CD4-positive, alpha-beta T cell treated with Interleukin-15 for 1 hour (primary cell): ENCODE measurements at places on chromosomes 6 and 20.

- DNase-seq: no peak
Measured at GRCh38 chr6:149896491-149896890, 1.4 kb downstream of the RAET1E start.

DNA sequence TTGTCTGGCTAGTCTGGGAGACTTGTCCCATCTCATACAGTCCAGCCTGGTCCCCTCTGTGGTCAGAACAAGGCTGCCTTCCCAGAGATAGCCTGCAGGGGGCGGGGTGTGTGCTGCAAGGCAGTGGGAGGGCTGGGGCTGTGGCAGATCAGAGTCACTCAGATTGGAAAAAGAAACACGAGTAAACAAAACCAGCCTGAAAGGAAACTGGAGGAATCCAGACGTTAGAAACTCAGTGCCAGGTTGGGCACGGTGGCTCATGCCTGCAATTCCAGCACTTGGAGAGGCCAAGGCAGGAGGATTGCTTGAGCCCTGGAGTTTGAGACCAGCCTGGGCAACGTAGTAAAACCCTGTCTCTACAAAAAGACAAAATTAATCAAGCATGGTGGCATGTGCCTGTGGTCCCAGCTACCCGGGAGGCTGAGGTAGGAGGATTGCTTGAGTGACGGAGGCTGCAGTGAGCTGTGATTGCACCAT, 20.2 kb downstream of the LEMD2 start:
- peak; percentile 66 for DNase-seq

DNA sequence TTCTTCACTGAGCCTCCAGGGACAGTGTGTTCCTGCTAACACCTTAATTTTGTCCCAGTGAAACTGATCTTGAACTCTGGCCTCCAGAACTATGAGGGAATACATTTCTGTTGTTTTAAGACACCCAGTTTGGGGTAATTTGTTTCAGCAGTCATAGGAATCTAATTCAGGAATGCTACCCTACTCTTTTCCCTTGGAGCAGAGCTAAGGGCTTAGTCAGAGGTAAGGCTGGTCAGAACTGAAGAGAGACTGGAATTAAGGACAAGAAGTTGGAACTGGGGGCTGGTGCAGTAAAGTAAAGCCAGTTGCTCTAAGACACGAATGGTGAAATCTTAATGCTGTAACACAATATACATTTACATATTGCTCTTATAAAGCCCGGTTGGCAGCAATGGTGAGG, 809.7 kb downstream of the MAFB start:
- DNase-seq: no peak

DNA sequence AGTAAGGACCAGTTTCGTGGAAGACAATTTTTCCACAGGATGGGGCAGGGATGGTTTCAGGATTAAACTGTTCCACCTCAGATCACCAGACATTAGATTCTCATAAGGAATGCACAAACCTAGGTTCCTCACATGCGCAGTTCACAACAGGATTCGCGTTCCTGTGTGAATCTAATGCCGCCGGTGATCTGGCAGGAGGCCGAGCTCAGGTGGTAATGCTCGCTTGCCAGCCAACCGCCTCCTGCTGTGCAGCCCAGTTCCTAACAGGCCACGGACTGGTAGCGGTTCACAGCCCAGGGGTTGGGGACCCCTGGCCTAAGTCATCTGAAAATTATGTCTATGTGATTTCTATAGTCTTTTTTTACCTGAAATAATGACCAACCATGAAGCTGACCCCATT, 217.5 kb downstream of the TMEM200A start:
- DNase-seq: no peak

GRCh38 chr20:14790190-14790589, 452.8 kb upstream of the FLRT3 start:
- DNase-seq: no peak

GRCh38 chr6:134519465-134519864, 201.6 kb upstream of the SGK1 start:
- DNase-seq: peak; percentile 59

DNA sequence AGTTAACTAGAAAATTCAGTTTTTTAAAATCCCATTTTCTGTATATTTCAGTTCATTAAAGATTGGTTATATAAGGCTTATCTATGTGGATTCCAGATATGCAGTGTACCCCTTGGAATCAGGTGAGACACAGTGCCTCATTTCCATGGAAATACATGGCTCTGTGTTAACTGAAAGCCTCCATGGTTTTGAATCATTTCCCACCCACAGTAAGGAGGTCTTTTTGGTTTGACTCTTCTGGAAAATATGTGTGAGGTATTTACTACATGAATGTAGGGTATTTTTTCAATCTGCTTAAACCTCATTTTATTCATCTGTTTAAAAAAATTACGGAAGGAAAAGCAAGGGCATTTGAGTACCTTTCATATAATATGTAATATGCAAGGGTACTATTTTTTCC, 25.5 kb downstream of the RNF144B start:
- no peak for DNase-seq

GRCh38 chr20:62051144-62051543, 14.5 kb downstream of the TAF4 start:
- DNase-seq: no peak

GRCh38 chr6:15247500-15248450, 1.9 kb downstream of the JARID2 start:
- DNase-seq: no peak

GRCh38 chr6:33278392-33278741, 1.4 kb downstream of the B3GALT4 start:
- no peak for DNase-seq

DNA sequence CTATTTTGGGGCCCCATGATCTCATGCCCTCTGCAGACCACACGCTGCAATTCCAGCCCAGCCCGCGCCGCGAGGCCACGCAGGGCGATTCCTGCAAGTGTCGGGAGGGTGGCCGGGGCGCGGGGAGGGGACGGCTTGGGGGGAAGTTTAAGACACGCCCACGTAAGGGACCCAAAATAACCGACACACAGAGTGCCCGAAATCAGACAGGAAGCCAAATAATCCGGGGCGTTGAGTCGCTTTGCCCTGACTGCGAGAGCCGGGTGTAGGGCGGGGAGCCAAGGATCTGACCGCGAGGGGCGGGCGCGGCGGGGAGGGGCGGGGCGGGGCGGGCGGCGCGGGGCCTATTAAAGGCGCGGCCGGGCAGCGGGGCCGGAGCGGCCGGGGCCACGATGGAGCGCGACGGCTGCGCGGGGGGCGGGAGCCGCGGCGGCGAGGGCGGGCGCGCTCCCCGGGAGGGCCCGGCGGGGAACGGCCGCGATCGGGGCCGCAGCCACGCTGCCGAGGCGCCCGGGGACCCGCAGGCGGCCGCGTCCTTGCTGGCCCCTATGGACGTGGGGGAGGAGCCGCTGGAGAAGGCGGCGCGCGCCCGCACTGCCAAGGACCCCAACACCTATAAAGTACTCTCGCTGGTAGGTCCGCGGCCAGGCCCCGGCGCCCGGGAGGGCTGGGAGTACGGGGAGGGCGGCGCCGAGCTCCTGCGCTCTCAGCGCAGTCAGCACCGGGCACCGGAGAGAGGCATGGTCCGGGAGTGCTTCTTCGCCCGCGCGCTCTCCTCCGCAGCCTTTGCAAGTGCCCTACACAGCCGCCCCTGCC, at the start of gene ENPP1:
Gene ENPP1, plus strand, starts transcription at position 377 of the 816 bp plus-strand sequence. Its CDS starts 16 bp downstream, at position 393.
- peak; percentile 44 for DNase-seq

GRCh38 chr6:79377888-79378348, 143.4 kb upstream of the HMGN3 start:
- no peak for DNase-seq

DNA sequence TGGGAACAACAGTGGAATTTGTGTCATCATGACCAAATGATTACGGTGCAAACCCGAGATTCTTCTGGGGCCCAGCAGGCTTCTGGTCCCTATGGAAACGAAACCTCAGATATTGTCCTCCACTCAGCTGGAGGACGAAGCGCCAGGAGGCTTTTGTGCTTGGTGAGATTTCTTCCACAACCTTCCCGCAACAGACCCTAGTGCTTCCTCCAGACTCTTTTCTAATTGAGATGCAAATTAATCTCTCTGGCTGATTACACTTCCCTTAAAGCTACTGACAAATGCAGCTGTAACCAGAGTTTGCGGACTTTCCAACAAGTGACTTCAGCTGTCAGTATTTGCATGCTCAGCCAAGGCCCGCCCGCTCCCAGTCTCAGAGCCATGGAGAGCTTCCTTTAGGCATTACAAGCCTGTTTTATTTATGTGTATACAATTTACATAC, 96.0 kb downstream of the INSM1 start:
- no peak for DNase-seq

GRCh38 chr20:63342561-63343459, 18.3 kb downstream of the CHRNA4 start:
- DNase-seq: no peak

GRCh38 chr6:15763837-15764236, 101.0 kb upstream of the DTNBP1 start:
- no peak for DNase-seq

DNA sequence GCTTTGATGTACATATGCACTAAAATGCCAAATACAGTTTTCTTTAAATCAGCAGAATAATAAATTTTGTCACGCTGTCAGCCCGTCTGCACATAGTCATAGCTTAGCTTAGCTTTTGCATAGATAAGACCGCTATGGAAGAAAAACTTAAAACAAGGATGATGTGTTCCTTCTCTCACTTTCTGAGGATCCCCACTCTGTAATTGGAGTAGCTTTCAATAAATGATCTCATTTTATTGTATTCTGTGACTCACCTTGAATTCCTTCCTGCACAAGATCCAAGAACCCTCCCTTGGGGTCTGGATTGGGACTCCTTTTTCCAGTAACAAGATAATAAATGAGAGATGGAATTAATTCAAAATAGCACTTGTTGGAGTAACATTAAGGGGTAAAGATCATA, 186.2 kb downstream of the CDH26 start:
- DNase-seq: no peak

DNA sequence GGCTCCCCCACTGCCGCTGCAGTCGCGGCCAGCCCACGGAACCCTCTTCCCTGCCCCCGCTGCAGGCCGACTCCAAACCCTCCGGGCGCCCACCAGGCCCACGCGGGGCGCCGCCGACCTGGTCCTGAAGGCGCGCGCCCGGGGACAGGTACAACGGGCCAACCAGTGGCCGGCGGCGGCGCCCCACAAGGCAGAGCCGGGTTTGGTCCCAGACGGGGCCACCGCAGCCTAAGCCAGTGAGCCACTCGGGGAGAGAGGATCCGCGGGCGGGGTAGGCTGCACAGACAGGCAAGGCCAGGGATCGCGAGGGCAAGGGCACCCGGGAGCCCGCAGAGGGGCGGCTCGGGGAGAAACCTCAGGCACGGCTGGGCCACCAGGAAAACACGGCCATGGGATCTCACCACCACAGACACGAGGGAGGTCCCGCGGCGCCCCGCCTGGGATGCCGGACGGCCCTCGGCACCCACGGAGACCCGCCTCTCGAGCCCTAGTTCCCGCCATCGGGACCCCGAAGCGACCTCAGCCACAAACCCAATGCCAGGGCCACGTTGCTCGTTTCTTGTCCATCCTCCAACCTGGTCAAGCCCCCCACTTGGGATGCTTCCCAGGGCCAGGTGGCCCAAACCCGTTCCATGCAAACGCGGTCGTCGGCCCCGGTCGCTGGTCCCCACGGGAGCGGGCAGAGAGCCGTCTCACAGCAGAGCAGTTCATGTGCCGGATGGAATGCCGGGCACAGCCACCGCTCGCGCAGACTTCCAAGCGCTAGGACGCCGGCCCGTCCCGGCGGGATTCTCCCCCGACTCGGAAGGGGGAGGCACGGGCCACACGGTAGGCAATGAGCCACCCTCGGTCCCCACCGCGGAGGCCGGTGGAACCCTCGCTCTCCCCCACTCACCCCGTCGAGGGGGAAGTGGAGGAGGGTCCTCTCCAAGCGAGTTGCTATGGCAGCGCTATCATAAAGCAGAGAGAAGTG, 1956.6 kb upstream of the DEFB115 start:
- DNase-seq: no peak

DNA sequence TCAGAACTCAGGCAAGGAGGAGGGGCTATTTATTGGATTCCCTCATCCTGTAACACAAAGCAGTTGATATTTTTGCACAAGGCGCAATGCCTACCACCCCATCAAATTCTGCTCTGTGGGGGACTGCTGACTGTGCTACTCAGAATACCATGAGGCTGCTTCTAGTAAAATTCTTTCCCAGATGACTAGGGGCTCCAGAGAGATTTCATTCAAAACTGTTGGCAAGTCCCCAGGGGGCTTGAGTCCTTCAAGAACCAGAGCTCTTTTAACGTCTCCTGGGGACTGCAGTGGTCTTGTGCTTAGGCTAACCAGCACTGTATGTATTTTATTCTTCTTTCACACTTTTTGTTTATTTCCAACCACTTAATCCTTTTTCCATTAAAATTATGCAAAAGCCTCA, 365.9 kb upstream of the AGPAT4 start:
- DNase-seq: no peak

GRCh38 chr6:143059663-143060353, 881 bp upstream of the AIG1 start:
- DNase-seq: no peak

- DNase-seq: no peak
Measured at GRCh38 chr6:35146453-35146852, 5.3 kb upstream of the TCP11 start.

- no peak for DNase-seq
Measured at GRCh38 chr20:11338496-11339306, 579.0 kb upstream of the BTBD3 start.

GRCh38 chr20:513429-513828, 30.2 kb downstream of the CSNK2A1 start:
- DNase-seq: no peak

DNA sequence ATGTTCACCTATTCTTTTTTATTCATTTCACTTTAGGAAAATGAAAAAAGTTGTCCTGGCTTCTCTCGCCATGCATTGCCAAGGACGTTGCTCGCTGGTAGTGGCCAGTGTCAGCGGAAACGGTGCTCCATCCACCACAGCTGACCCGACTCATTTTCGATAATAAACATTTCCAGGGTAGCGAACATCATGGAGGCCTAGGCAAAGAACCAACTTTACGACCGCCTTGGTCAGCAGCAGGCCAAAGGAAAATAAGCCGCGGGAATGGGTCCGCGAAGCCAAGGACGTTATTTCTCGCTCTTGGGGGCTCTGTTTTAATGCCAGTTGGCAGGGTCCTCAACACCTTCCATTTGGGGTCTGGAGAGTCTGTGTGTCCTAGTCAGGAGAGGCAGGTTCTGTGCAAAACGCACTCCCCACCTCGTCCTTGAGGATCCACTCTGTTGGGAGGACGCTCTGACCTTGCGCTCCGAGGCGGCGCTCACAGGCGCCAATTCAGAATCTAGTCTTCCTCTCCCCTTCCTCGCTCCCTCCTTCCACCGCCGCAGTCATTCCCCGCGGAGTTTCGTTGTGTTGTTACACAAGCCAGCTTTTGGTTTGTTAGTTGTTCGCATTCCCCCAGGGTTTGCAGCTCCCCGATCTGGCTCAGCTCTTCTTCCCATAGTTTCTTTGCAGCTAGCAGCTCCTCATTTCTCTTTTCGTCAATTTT, 4.1 kb upstream of the PAX1 start:
- DNase-seq: no peak

DNA sequence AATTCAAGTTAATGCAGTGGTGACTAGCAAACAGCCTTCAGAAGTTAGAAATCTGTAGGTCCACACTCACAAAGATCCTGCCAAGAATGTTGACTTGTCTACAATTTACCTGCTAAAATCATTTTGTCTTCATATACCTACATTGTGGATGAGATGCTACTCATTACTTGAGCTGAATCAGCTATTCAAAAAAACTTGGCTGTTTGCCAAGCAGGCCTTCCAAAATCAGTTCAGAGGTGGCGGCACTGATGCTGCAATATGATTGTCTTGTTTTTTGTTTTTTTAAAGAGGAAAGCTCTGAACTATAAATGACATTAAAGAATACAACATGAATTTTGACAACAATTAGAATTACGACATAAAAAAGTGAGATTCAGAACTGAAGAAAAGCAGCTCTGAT, 354.7 kb upstream of the KHDRBS2 start:
- DNase-seq: no peak

- DNase-seq: no peak
Measured at GRCh38 chr6:130163266-130163665, 59.5 kb downstream of the SAMD3 start.

- no peak for DNase-seq
Measured at GRCh38 chr6:101150226-101150625, 243.3 kb upstream of the GRIK2 start.
